ENCODE measurements at places on chromosomes 1 and 21.

GRCh38 chr1:182626527-182626926, 22.3 kb upstream of the RGS16 start:
- DNase-seq = no peak

DNA sequence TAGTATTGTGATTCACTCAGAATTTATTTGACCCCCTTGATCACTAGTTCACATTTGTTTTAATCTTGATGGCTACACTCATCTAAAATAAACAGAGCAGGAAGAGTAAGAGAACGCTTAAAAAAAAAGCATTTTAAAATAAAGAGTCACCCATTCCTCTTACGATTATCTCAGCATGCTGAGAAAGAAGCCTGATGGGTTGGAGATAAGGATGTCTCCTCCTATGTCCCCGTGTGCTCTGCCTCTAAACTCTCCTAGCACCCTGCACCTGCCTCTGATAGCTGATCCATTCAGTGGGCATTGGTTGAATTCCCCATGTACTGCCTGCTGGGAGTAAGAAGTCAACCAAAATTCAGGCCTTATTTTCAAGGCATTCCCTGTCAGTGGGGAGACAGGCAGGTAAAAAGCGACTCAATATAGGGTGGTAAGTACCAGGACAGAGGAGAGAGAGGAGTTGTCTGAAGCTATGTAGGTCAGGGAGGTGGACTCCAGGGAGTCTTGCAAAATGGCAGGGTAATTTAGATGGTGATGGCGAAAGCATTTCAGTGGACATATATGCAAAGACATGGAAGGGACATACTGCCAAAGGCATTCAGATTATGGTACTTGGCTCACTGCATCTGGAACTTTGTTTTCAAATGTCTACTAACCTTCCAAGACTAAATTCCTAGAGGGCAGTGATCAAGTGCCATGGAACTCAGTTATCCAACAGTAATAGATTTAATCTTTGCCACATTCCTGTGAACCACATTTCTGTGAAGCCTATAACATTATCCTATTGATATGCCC, 18.4 kb downstream of the ELAVL4 start:
- no peak for DNase-seq

GRCh38 chr21:38151021-38151645, 105.7 kb upstream of the KCNJ15 start:
- no peak for DNase-seq

DNA sequence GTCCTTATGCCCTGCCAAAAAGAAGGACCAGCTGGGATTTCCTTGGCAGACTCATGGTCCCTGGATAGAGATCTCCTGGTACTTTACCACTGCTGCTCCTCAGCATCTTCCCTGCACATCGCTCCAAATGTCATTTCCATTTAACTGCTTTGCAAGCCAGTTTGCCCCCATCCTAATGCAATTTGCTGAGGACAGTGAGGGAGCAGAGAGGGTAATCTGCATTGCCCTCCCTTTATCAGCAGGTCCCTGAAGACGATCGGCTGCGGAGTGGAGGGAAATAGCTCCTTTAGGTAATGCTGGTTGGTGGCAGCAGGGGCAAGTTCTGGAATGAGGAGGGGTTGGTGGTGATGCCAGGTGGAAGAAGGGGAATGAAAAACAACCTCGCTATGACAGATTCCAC, 2.7 kb downstream of the PLXNA2 start:
- DNase-seq = no peak

- DNase-seq = no peak
Measured at GRCh38 chr1:60958001-60958400, 124.4 kb upstream of the NFIA start.

DNA sequence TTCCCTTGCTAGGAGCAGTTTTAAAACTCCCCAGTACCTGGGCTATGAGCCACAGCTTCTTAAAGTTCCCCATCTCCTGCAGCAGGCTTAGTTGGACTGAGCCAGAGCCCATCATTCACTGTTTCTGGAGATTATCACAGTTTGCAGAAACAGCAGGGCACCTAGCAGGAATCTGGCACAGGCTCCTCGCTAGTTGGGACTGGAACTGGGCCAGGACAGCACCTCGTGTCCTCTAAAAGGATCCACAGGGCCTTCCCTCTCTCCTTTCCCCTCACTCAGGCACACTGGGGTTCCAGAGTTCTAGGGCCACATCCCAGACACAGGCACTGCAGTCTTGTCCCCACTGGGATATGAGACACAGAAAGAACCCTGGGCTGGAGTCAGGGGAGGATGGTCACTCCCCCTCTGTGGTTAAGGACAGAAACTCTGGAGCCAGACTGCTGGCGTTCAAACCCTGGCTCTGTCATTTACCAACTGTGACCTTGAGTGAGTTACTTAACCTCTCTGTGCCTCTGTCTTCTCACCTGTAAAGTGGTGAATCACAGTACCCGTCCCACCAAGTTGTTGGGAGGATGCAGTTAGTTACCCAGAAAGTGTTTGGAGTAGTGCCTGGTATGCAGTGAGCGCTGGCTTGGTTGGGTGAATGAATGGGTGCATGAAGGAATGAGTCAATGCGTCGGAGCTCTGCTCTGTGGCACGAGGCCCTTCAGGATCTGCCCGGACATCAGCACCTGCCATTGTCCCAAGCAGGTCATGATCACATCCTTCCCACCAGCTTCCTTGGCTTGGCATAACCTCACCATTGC, 18.8 kb upstream of the ECE1 start:
- no peak for DNase-seq

DNA sequence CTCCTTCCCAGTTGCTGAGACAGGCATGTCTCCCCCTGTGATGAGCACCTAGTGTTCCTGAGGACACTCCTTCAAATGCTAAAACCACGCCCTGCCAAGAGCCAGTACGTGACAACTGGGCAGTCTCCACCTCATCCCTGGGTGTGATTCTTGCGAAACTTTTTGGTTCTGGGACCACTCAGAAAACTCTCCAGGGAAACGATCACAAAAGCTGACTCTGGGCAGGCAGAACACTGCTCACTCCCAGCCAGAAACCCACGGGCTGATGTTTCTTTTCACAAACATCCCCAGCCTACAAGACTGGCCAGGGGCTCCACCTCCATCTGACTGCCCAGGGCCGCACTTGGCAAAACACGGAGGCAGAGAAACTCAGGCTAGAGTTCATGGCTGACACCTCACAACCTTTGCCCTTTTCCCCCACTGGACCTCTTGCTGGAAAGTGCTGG, 24.4 kb downstream of the DHRS3 start:
- no peak for DNase-seq

DNA sequence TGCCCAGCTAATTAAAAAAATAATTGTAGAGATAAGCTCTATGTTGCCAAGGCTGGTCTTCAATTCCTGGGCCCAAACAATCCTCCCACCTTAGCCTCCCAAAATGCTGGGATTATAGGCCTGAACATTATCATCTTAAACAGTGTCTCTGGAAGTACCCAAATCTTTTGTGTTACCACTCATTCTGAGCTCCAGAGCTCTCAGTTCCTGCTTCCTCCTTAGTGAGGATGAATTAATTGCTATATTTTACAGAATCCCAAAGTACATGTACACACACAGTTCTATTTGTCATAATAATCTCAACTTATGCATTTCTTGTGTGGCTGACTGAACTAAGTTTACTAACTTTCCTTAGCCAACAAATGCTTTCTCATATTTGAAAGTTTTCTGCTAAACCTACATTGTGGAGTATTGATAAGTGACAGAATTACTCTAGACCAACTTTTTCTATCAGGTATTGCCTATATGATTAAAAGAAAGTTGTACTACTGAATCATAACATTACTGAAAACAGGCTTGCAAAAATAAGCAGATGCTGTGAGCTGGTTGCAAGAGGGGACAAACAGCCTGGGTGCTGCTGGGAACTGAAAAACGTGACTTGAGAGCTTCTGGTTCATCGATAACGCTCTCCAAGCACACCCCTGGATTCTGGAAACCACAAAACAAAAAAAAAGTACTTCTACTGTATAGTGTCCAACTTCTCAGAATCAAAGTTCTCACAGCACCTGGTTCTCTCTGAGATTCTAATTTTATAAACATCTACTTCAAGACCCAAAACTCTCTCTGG, 15.3 kb downstream of the VAV3 start:
- no peak for DNase-seq

- no peak for DNase-seq
Measured at GRCh38 chr1:11653101-11653860, 948 bp downstream of the FBXO2 start.

- no peak for DNase-seq
Measured at GRCh38 chr1:94819945-94820746, at the start of gene SLC44A3. Gene SLC44A3 (plus strand): TSS chr1:94820357. CDS start chr1:94820452, 95 bp downstream.

GRCh38 chr1:215807218-215807617, 240.1 kb downstream of the KCTD3 start:
- no peak for DNase-seq

GRCh38 chr1:170660871-170661645, 2.9 kb upstream of the PRRX1 start:
- DNase-seq = no peak

DNA sequence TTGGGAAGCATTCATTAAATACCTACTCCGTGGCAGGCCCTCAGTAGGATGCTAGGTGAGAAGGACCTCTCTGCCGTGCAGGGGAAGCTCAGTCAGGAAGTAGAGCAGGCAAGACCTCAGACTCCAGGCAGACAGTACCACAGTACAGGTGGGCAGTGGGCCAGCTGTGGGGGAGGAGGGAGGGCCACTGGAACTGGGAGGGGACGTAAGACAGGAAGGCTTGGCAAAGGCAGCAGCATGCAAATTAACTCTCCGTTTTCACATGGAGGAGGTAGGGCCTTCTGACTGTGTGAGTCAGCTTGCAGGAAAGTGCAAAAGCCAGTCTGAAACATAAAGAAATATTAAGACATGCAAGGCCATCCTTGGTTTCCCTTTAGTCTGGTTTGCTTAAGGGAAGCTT, 157.7 kb downstream of the TRIM33 start:
- DNase-seq = no peak

DNA sequence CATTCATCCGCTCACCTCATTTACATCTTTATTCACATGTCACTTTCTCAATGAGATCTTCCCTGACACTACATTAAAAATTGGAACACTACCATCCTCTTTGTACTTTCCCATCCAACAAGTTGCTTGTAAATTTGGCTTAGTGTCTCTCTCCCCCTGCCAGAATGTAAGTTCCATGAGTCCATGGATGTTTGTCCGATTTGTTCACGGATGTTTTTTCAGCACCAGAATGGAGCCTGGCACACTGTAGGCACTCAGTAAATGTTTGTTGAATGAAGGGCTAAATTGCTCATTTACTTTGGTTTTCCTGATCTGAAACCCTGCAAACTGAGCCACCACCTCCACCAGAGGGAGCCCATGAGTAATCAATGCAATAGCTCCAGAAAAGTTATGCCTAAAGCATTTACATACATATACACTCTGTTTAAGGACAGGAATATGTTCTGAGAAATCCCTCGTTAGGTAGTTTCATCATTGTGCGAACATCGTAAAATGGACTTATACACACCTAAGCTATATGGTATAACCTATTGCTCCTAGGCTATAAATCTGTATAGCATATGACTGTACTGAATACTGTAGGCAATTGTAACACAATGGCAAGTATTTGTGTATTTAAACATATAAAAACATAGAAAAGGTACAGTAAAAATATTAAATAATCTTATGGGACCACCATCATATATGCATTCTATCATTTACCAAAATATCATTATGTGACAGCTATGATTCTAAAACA, 2.8 kb upstream of the EYA3 start:
- peak; percentile 83 for DNase-seq

DNA sequence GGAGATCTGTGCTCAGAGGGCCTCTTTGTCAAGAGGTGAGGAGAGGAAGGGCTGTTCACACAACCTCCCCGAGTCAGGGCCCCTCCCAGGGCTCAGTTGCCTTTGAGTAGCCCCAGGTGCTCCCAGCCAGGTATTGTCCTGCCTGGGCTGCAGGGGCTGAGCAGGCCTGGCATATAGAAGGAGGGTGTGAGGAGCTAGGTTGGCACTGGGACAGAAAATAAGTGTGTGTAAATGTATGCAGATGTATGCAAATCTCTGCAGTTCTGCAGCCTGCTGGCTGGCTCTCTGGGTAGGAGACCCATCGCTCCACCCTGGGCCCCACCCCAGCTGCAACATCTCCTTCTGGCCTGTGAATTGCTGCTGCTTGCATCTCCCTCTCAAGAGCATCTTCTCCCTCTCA, 52.4 kb downstream of the NAV1 start:
- DNase-seq = peak; percentile 42

DNA sequence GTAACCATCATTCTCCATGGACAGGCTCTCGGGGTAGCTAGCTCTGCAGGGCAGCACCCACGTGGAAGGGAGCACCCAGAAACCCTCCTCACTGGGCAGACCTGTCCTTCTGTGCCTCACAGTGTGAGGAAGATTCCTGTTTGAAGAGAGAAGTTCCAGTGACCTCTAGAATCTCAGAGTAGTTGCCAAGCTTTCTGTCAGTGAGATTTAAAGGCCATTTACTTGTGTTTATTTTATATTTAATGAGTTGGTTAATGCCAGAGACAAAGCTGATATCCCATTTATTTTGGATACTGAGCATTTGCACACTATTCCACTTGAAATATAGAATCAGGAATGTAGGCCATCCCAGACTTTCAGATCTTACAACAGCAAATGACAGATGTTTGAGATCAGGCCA, 28.7 kb downstream of the MTARC1 start:
- no peak for DNase-seq

DNA sequence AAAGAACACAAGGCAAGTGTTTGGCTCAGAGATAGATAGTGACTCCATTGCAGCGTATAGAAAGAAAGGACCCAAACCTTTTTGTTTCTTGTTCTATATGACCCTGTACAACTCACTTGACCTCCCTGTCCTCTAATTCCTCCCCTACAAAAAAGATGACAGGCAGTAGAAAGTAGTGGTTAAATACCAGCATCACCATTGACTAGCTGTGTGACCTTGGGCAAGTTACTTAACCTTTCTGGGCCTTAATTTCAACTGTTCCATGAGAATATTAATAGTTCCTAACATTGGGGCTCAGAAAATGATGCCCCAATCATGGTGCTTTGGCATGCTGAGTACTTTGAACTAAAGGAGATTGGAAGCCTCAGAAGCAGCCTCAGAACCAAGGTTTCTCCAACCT, 46.7 kb upstream of the MAN1A2 start:
- DNase-seq = no peak

GRCh38 chr1:214453109-214453722, 98.2 kb downstream of the PTPN14 start:
- DNase-seq = no peak

DNA sequence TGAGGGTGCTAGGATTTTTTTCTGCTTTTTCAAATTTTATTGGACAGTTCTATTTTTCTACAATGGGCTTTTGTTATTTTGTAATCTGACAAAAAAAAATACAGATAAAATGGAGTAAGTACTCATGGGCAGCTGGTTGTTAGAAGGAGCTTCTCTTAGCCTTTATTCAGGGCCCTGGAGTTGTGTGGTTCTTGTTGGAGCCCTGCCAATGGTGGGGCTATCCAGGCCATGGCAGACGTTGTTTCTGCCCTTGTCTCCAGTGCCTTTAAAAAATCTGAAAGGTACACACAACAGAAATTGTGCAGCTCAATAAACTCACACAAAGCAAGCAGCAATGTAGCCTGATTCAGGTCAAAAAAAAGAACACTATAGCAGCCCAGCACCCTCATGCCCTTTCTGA, 153.5 kb upstream of the GALNT2 start:
- no peak for DNase-seq

DNA sequence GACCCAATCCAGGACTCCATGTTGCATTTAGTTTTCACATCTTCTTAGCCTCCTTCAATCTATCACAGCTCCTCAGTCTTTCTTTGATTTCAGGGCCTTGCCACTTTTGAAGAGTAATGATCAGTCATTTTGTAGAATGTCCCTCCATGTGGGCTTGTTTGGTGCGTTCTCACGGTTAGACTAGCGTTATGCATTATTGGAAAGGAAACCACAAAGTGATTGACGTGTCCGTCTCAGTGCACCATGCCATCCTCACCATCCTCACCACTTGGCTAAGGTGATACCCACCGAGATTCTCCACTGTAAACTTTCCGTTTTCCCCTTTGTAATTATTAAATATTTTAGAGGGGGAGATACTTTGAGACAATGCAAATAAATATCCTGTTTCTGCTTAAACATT, 59.6 kb upstream of the OLIG2 start:
- no peak for DNase-seq
